Stimulated activated CD4-positive, alpha-beta T cell treated with anti-CD3 and anti-CD28 coated beads, TNF-alpha, amount 100 ng/mL, for 48 hours (primary cell): ENCODE measurements at places on chromosomes 4 and X.

DNA sequence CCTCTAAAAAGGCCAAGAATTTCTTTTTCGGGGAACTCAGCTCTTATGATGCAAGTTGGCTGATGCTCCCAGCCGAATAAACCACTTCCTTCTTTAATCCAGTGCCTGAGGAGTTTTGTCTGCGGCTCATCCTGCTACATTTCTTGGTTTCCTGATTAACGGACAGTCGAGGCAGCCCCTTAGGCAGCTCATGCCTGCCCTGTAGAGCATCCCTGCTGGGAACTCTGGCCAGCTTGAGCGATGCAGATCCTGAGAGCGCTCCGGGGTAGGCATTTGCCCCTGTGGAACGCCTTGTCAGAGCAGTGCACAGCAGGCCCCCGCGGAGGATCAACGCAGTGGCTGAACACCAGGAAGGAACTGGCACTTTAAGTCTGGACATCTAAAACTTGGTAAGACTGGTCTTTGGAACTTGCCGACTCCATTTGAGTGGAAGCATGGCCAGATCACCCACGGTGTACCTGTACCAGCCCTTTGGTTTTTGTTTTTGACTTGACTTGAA, 3.1 kb downstream of the CT45A10 start:
- DNase-seq, result no peak

DNA sequence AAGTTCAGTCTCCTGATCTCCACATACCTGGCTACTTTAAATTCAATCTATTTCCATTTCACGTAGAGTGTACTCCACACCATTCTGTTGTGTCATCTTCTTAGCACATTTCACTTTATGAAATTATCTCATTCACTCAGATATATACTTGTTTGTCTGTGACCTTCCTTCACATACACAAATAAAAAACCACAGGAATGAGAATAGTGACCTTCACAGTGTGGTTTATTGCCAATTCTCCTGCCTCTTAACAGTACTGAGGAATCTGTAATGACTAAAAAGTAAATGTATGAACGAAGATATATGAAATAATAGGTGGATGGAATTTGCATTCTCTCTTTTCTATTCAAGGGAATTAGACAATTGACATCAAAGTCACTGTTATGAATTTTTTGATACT, 183.9 kb upstream of the PCDH7 start:
- no peak for DNase-seq

DNA sequence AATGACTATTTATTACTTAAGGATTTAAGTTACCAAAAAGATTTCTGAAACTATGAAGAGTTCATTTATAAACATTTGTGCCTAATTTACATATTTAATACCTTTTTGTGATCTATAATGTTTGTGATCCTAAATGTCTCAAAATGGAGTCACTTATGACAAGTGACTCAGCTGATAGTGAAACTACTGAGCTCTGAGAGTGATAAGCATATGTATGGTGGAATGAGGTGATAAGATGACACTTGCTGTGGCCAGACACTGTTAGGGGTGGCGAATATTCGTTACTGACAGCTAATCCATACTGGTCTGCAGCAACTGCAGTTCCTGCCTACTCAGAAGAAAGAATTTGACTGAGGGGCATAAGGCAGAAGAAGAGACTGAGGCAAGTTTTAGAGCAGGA, 5.5 kb upstream of the NXF3 start:
- DNase-seq, result no peak

- DNase-seq, result no peak
Measured at GRCh38 chr4:185257086-185257485, 47.7 kb downstream of the SNX25 start.
